ENCODE measurements at places on chromosomes 5 and 9.
A peak's percentile ranks its signal among the peaks of the same experiment; 100 is the strongest.

- DNase-seq, result no peak
Measured at GRCh38 chr5:84870369-84870768, 485.7 kb upstream of the EDIL3 start.

- no peak for DNase-seq
Measured at GRCh38 chr9:75138260-75139040, 50.1 kb downstream of the OSTF1 start.

- peak; percentile 74 for DNase-seq
Measured at GRCh38 chr5:134053840-134054338, 49.1 kb upstream of the VDAC1 start.

DNA sequence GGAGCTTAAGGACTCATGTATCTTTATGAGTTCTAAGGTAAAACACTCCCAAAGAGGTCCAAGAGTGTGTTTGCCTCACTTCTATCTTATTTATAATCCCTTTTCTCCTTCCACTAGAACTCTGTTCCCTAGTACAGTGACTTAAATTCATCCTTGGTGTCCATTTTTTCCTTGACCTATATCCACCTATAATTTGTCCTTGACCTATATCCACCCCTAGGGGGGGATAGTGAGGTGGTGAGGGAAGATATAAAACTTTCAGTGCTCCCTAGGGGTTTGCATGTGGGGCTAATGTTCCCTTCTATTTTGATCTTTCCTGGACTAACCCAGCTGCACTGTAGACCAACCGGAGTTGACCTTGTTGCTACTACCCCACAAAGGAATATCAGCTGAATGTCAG lies 83.5 kb upstream of the GNAQ start:
- no peak for DNase-seq

DNA sequence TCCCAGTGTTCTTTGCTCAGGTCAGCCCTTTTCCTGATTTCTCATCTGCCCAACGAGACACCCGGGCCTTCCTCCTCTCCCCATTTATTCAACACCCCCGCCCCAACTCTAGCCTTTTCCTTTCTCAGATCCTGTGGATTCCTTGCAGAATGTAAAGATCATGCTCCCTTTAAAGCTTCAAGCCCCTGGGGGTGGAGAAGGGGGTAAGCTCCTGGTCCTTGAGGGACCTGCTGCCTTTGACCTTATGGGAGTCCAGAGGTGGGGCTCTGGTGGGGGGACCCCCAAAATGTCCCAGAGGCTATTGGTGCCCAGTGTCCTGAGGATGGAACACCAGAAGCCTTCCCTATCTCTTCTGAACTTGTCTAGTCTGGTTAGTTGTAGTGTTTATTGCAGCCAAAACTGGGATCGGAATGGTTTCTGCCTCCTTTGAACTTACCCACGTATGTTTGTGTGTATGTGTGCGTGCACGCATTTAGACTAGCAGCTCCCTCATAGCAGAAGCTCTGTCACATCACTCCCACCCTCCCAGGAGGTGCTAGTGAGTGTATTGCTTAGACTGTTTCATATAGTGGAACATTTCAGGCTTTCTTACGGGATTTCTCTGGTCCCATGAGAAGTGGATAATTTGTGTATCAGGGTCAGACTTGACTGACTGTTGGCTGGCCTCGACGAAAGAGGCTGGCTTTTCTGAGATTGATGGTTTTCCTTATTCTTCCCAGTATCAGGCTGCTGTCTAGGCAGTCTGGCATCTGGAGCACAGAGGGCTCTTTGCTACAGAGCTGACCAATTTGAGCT lies 1.1 kb downstream of the GALNT10 start:
- peak; percentile 65 for DNase-seq

- DNase-seq, result no peak
Measured at GRCh38 chr9:77916410-77916819, 115.2 kb downstream of the GNAQ start.

- DNase-seq, result no peak
Measured at GRCh38 chr9:95953986-95954385, 78.5 kb downstream of the ERCC6L2 start.

GRCh38 chr9:89522959-89523285 lies 25.0 kb upstream of the SEMA4D start:
- no peak for DNase-seq

GRCh38 chr9:114183006-114183405 lies 27.7 kb downstream of the COL27A1 start:
- DNase-seq, result no peak
